ENCODE measurements at places on chromosomes 3 and 15.

DNA sequence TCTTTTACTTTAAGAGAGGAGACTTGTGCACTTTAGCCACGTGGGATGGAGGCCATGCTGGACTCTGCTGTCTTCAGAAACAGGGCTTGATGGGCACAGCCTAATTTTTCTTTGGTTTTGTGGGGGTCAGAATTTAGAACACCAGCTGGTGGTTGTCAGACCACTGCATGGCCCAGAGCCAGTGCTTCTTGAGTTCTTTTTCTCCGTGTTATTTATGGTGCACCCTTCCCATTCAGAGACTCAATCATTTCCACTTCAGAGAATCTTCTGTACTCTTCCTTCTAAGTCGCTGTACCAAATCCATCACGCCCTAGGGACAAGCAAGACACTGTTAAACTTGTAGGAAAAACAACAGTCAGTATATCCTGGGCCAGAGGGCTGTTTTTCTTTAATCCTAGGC is 20.1 kb downstream of the PRR23A start:
- DNase-seq = no peak

GRCh38 chr3:53862241-53862640 is 15.9 kb downstream of the IL17RB start:
- no peak for DNase-seq

- DNase-seq = no peak
Observed at GRCh38 chr15:40684381-40684780, 10.6 kb upstream of the RAD51 start.

DNA sequence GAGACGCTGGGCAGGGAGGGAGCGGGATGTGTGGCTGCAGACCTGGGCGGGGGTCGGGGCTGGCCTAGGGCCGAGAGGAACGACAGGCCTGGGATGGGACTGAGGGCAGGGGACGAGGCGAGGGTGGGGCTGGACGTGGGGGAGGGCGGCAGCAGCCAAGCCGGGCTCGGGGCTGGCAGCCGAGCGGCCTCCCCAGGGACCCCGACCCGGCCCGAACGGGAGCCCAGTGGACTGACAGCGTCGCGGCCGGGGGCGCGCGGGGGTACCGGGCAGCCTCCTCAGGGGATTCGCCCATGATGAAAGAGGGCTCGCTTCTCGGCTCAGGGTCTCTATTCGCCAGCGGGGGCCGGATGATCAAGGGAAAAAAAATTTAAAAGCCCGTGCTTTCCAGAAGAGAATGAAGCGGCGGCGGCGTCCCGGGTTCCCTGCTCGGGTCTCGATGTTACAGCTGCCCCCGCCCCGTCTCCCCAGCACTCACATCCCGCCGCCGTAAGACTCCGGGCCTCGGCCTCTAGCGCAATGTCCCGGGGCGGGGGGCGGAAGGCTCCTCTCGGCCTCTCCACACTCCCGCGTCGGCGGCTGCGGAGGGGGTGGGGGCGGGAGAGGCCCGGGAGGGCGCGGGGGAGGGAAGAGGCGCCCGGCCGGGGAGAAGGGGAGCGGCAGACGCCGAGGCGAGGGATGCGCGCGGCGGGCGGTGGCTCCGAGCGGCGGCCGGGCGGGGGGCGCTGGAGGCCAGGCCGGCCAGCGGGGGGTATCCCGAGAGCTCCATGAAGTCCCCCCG is 4.3 kb downstream of the PTH1R start:
- no peak for DNase-seq

GRCh38 chr3:56321383-56321782 is 146.9 kb downstream of the ERC2 start:
- no peak for DNase-seq

Data from GM13977 (cell line).